Amniotic stem cell (primary cell): ENCODE measurements at places on chromosomes 6 and 20.

DNA sequence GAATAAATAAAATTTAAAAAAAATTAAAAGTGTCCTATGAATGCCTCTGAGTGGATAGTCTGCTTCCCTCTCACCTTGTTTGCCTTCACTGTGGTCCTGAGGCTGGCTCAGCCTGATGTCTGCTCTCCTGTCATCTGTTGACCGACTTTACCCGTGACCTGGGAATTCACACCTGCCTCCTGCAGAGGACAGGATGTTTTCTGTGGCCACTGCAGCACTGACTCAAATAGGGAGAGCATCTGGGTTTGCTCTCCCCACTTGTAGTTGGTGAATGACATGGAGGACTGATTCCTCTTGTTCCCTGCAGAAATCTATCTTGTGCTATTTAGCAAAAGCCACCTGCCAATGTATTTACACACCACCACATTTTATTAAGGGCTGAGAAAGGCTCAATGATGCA, 52.4 kb upstream of the ERVFRD-1 start:
- DNase-seq, result no peak

- no peak for DNase-seq
Observed at GRCh38 chr20:38790200-38791053, 15.1 kb upstream of the PPP1R16B start.

GRCh38 chr6:5730585-5731263, 276.0 kb downstream of the NRN1 start:
- no peak for DNase-seq

DNA sequence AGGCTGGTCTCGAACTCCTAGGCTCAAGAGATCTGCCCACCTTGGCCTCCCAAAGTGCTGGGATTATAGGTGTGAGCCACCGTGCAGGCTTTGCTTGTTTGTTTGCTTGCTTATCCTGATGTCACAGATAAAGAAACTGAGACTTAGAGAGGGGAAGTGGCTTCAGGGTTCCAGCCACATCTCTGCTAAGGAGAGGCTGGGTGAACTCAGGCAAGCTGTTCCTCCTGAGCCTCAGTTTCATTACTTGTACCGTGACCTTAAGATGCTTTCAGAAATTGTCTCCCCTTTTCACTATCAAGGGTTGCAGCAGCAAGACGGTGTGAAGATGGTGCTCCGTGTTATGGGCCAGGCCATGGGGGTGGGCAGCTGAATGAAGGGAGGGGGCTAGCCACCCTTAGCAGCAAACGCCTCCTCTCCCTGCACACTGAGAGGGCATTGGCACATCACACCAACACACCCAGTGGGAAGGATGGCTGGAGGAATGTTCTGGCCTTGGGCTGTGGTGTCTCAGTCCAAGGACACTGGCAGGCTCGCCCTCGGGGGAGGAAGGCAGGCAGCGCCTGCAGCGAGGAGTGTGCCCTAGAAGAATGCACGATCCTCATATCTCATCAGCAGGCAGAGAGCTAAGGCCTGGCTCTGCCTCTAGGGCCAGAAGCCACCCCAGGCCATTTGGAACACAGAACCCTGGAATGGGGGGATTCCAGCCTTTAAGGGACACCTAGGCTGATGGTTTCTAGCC, 48.2 kb upstream of the TLDC2 start:
- no peak for DNase-seq

GRCh38 chr6:163897669-163898068, 483.2 kb downstream of the QKI start:
- DNase-seq, result no peak
